ENCODE measurements at places on chromosomes 7 and 10.

GRCh38 chr10:16316733-16317390, 119.9 kb upstream of the PTER start:
- no peak for DNase-seq

GRCh38 chr10:120110196-120110595, 217.7 kb downstream of the SEC23IP start:
- no peak for DNase-seq

DNA sequence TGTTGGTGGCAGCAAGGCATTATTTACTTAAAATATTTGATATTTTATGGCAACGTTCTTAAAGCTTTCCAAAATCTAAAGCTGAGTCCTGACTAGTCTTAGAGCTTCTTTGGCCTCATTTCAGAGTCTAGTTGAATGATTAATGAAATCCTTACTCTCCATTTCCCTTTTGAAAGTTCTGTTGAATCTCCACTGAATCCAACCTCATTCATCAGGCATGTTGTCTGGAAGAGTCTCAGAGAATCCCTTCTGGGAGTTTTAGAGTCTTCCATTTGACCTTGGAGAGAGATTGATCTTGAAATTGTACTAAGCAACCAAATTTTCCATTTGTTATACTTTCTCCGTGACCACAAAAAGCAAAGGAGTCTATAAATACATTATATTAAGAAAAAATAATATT, 198.5 kb upstream of the TMEM196 start:
- no peak for DNase-seq

GRCh38 chr10:114486938-114487814, 82.9 kb upstream of the AFAP1L2 start:
- DNase-seq: no peak

GRCh38 chr10:7378602-7379403, 32.0 kb downstream of the SFMBT2 start:
- DNase-seq: no peak

- DNase-seq: no peak
Observed at GRCh38 chr10:63208986-63209385, 75.9 kb downstream of the NRBF2 start.
